ENCODE measurements at places on chromosomes 4 and X.

- DNase-seq, result no peak
These were observed 78.9 kb downstream of the FAT1 start for GRCh38 chr4:186644737-186645261.

DNA sequence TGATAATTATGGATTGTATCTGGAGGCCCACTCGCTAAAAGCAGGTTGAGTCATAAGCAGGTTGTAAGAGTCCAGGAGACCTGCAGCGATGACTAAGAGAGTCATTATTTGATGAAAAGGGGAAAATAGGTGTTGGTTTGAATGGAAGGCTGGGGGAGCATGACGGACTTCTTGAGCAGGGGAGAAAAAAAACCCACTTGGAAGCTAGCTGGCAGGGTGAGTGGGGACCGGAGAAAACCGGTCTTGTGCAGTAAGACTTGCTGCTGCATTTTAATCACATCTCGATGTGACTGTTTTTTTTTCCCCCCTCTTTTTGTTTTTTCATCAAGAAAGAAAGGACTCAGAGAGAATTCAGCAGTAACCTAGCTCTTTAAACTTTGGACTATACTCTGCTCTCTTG lies 90.0 kb downstream of the IGSF1 start:
- DNase-seq, result no peak

DNA sequence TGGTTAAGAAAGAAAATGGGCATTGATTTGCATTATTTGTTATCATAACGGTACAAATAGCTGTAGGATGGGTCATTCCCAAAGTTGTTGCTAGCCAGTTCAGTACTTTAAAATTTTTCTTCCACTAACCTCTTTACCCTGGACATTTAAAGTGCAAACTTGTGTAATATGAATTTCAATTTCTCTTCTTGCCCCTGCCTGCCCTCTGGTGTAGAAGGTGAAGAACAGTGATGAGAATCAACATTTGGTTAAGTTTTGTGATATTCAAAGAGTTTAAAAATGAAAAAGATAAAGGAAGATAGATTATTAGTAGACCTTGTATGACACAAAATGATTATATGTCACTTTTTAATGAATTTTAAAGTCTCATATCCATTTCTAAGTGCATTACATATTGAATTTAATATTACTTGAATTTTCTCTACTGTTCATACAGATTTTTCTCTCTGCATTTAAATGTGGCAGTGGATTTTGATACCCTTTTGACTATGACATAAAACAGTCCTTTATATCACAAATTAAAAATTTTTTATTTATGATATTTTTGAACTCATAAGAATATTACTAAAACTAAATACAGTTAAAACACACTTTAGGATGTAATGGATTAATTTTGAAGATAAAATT lies 337.7 kb downstream of the BMPR1B start:
- DNase-seq, result peak; percentile 66

DNA sequence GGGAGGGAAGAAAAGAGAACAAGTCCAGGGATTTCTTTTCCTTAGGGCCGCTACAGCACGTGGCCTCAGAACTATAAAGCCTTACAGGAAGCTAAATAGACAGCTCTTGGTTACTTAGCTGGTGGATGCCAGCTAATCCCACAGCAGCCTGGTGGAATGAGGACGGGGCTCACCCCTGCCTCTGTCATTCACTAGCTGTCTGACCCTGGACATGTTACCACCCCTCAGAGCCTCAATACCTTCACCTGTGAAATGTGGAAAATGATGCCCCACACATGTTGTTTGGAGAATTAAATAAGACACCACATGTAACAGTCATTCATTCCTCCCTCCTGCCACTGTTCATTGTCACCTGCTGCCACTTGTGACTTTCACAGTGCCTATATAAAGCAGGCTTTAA lies 15.7 kb downstream of the CCKAR start:
- DNase-seq, result no peak

- DNase-seq, result no peak
These were observed 93.1 kb upstream of the TEX13D start for GRCh38 chrX:124239324-124239723.

DNA sequence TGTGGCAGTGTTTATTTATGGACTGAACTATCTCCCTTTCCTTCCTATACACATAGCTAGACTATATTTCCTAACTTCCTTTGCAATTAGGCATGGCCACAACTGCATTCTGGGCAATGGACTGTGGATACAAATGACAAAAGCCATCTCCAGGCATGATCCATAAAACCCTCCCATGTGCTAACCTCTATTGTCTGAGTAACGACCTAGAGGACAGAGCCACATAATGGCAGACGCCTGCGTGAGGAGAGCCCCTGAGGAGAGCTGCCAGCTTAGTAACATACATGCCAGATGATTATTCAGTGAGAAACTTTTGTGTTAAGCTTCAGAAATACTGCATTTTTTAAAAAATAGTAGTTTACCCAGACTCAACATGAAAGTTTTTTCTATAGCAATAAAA lies 142.9 kb downstream of the ADGRA3 start:
- no peak for DNase-seq

- DNase-seq, result no peak
These were observed 58.2 kb downstream of the CD38 start for GRCh38 chr4:15836362-15836761.

- no peak for DNase-seq
These were observed 327.6 kb upstream of the MAOA start for GRCh38 chrX:43328358-43328946.

GRCh38 chr4:25915353-25915705 lies 1.3 kb downstream of the SMIM20 start:
- no peak for DNase-seq

DNA sequence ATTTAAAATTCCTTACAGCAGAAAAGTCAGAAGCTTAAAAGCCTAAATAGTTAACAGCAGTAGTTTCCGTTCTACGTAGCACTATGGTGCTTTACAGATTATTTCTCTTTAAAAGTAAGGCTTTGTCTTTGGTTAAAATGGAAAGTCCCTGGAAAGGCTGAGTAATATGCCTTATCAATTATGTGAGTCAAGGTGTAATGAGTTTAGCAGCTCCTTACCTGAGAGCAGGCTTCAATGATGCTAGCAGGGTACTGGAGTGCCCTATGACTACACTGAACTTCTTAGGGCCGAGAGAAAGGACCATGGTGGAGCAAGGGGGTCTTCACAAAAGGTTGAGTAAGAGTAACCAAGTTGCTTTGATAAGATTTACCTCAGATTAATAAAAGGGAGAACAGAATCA lies 12.6 kb upstream of the NKX6-1 start:
- DNase-seq, result no peak

GRCh38 chr4:88754796-88755195 lies 57.2 kb upstream of the NAP1L5 start:
- no peak for DNase-seq

GRCh38 chr4:1933700-1934099 lies 62.5 kb downstream of the NSD2 start:
- no peak for DNase-seq

- DNase-seq, result no peak
These were observed 798.7 kb downstream of the PCDH7 start for GRCh38 chr4:31518796-31519250.

GRCh38 chr4:155666344-155667221 lies at the start of gene GUCY1A1:
GUCY1A1 (plus strand) TSS chr4:155666848; CDS start chr4:155696868, 30,020 bp downstream.
- no peak for DNase-seq

GRCh38 chrX:42804524-42804923 lies 26.6 kb upstream of the PPP1R2C start:
- DNase-seq, result no peak

- DNase-seq, result no peak
These were observed 8.1 kb upstream of the FGFR3 start for GRCh38 chr4:1784789-1785591.

DNA sequence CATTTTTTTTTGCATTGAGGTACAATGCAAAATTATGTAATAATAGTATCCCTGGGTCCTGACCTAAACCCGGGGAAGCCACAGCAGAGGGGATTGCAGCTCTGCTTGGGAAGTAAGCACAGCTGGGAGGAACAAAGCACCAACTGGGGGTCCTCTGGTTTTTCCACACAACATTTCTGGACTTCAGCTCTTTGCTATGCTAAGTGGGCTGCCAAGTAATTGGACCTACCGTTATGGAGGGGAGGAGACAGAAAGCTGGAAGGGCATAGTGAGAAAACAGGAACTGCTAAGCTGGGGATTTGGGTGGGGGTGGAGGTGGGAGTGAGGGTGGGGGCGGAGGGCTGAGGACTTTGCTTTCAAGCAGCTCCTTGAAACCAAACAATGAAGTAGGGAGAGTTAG lies 183.3 kb downstream of the ZIC3 start:
- DNase-seq, result no peak

GRCh38 chr4:76060506-76060905 lies 14.0 kb upstream of the ART3 start:
- DNase-seq, result no peak

DNA sequence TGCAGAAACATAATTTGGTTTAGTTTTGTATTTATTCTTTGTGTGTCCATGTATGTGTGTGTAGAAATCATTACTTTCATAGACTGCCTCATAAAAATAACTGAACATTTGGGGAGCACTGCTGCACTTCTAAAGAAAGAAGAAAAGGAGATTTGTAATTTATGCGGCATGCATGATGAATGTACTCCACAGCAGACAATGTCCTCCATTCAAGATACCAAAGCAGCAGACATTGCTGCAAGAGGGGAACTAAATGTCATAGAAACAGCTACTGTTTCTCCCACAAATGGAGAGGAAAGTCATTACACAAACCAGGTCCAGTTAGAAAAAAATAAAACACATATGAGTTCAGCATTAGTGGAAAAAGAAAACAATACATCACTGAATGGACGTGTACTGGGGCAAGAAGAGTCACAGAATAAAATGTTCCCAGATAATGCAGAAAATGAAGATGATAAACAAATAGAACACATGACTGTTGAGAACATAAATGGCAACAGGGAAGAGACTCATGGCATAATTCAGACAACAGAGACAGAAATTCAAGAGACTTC lies 2.6 kb downstream of the DTHD1 start:
- peak; percentile 49 for DNase-seq

- DNase-seq, result no peak
These were observed 498.9 kb downstream of the INPP4B start for GRCh38 chr4:142347241-142347640.

- no peak for DNase-seq
These were observed 2.2 kb downstream of the IDUA start for GRCh38 chr4:988726-989721.

DNA sequence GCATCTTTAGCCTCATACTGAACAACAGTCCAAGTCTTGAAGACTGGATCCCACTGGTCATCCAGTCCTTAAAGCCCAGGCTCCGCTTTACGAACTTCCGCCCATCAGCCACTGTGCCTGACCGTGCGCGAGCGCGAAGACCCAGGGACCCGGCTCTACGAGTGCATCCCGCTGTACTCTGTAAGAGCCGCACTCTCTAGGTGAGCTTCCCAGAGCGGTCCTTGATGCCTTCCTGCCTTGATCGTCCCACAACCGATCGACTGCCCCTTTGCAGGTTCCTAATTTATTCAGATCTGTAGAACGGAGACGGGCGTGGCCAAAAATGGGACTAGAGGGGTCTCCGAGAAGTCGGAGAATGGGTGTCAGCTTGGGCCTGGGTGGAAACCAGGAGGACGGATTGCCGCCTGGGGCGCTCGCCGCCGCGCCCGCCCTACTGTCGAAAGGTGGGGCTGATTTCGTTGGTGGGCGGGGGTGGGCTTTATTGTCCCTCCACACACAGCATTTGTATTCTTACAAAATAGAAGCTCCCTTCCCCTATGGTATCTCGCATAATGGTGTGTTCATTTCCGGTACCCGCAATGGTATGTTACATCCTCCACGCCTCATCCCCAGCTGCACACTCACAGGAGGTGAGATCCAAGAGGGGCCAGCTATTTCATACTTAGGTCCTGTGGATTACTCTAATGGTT lies 42.3 kb upstream of the FAM156A start:
- DNase-seq, result no peak

All from spinal cord (tissue), 10 donors.